ENCODE measurements at places on chromosomes 1 and 21.

DNA sequence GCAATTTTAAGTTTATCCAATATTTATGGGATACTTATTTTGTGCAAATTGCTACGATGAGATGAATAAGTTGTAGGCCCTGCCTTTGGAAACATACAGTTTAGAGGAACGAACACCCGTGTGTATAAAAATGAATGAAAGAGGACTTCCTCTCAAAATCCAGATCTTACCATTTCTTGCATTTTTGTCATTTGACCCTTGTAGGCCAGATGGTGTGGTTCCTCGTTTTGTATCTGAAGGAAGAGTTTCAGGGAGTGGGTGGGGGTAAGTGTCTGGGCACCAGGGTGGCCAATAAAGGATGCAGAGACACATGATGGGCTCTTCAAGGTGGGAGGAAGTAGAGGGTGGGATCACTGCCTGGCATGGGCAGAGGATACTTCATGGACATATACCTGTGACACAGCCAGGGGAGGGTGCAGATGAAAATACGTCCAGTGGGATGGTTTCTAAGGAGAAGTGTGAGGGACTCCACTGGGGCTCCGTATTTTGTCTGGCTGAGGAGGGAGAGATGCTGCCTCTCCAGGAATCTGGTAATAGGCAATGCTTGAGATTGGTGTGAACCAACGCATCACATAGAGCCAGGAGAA, 14.4 kb downstream of the MAPKAPK2 start:
- no peak for DNase-seq

DNA sequence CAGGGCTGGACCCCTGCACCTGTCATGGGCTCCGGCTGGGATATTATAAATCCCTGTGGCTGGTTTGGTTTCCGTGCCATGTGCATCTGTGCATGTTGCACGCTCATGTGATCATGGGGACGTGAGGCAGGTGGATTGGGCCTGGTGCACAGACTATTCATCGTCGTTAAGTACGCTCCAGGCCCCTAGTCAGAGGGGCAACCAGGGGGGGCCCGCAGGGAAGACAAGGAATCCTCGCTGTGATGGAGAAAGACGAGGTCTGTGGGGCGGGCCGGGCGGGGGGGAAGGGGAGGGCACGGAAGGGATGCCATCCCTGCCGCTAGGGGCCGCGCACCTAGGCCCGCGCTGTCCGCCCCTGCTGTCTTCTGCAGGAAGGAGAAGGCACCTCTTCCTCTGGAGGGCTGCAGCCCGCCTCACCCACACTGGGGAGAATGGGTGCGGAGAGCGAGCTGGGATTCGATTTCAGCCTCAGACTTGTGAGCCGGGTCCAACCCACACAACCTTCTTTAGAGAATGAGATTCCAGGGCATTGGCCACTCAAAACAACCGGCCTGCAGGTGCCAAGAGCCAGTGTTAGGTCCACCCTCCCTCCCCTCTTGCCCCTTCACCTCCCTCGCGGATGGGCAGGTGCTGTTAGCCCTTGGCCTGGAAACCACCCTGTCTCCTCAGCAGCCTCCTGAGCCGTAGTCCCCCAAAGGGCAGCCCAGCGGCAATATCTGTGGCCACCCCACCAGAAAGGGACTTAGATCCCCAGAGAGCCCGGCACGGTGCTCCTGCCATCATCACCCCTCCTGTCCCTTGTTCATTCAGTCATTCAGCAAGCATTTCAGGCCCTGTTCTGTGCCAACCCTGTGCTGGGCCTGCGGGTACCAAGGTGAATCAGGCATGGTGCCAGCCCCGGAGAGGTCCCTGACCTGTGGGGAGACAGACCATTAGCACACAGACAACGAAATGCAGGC, 950 bp upstream of the LRP8 start:
- no peak for DNase-seq

DNA sequence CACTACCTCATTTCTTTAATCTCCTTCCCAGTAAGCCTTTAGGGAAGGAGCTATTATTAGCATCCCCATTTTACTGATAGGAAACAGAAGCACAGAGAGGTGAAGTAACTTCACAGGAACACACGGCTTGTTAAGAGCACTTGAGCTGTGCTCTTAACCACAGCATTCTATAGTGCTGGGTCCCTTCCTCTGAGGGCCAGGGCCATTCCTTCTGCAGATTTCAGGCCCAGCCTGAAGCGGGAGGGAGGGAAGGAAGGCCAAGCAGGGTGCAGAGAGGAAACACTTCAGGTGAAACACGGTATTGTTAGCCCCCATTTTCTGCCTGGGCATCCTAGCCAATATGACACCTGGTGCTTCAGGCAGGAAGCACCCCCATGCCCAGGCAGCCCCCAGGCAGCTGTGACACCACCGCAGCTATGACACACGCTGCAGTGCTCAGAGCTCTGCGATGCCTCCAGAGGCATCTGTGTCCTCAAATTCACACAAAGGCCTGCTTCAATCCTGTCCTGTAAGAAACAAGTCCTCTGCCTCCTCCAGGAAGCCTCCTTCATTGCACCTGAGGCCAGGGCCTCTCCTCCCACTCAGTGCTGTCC, 4.5 kb upstream of the EXTL1 start:
- no peak for DNase-seq

DNA sequence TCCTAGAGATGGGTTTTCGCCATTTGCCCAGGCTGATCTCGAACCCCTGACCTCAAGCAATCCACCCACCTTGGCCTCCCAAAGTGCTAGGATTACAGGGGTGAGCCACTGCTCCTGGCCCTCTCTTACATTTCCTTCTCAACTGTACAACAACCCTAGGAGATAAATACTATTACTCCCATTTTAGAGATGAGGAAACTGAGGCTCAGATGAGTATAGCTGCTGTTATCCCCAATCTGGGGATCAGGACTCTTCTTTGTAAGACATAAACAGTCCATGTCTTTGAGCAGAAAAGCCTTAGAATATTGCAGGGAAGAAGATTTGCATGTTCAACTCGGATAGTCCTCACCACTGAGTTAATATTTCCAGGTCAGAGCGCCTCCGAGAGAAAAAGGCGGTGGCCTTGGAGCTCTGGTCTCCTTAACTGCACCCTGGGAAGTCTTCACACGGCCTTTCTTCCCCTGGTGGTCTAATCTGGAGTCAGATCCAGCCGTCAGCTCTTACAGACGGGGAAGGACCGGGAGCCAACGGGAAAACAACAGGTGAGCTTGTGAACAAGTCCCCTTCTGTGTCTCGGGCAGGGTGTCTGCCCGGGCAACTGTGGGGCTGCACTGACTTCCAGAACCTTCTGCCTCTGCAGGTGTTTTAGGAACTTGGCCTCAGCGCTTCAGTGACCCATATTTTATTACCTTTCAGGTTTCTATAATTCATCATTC, 5.9 kb upstream of the OLIG1 start:
- no peak for DNase-seq

GRCh38 chr1:4526747-4527146, 127.7 kb upstream of the AJAP1 start:
- no peak for DNase-seq

GRCh38 chr1:100835866-100836842, 58.5 kb downstream of the EXTL2 start:
- no peak for DNase-seq

DNA sequence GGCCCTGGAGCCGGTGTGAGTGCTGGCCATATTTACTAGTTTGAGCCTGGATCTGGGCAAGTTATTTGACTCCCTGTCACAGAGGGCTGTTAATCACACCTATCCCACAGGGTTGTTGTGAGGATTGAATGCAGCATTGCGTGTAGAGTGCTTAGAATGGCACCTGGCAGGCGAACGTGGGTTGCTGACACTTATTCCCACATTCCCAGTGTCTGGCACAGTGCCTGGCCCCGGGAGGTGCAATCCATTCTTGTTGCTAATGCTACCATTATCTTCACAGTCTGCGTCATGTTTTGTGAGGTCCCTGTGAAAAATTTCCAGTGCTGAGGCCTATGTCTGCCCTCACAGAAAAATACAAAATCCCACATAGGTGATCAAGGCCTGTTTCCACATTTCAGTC, 66.1 kb downstream of the CD2 start:
- no peak for DNase-seq

DNA sequence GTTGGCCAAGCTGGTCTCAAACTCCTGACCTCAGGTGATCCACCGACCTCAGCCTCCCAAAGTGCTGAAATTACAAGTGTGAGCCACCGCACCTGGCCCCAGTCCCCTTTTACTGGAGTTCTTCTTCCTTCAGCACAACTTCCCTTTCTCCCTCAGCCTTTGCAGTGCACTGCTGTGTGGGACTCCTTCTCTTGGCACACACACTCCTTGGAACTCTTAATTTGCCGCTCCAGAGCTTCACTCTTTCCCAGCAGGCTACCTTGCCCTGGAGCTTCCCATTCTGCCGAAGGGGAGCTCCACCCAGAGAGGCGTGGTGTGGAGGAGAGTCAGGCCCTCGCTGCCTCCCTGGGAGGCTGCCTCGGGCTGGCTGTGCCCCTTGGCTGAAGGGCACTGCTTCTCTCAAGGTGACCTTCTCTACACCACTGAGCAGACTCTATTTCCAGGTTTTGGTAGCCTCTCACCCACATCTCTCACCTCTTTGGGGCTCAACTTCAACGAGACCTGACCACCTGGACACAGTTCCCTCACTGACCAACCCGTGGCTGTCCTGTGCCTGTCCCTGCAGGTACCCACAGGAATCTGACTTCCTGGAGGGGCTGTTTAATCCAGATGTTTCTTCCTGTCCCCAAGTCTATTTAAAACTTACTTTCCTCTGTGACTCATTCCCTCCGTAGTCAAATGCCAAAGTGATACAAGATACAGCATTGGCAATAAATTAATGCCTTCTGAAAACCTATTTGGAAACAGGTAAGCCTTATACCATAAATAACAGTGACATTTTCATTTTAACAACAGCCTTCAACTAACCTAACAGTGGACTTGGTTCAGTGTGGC, 227.3 kb upstream of the KIAA0040 start:
- DNase-seq = no peak

DNA sequence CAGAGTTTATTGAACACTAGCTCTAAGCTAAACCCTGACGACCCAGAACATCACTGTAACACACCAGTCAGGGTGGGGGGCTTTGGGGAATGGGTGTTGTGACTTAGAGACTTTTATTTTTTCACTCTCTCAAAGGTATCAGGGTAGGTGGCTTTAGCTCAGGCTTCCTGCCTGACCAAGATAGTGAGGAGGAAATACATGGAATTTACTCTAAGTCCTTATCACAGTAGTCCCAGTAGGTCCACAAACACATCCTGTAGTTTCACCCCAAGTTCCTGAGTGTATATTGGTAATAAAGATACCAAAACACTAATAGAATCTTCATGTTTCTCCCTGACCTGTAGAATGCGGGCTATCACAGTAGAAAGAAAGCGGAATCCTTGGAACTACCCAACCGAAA, 15.1 kb downstream of the GJA5 start:
- DNase-seq = no peak

DNA sequence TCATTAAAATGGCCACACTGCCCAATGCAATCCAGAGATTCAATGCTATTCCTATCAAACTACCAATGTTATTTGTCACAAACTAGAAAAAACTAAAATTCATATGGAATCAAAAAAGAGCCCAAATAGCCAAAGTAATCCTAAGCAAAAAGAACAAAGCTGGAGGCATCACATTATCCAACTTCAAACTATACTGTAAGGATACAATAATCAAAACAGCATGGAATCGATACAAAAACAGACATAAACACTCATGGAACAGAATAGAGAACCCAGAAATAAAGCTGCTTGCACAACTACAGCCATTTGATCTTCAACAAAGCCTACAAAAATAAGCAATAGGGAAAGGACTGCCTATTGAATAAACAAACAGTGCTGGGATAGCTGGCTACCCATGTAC, 100.4 kb downstream of the FAF1 start:
- no peak for DNase-seq

All from stimulated activated CD8-positive, alpha-beta memory T cell treated with anti-CD3 and anti-CD28 coated beads, Interleukin-7, amount 100 ng/mL, for 48 hours (primary cell).